Fibroblast of lung (primary cell): ENCODE measurements at places on chromosomes 16 and 17. TPM values are rescaled to one million over a fixed set of nuclear protein-coding genes. Genes with fewer than 3 reads are reported as not detected.

DNA sequence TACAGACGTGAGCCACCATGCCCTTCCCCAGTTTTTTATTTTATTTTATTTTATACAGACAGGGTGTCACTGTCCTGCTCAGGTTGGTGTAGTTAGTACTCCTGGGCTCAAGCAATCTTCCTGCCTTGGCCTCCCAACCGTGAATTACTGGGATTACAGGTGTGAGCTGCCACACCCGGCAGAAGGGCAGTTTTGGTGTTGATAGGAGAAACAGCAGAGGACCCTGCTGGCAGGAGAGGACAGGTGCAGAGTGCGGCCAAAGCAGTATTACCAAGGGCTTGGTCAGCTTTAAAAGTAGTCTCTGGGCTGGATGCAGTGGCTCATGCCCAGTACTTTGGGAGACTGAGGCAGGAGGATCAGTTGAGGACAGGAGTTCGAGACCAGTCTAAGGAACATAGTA is 22.9 kb downstream of the FOXK2 start:
- H3K4me1 ChIP-seq: no peaks in the 10 kb centered on the region
- no peak overlapping the region for H3K27ac ChIP-seq
- no peak overlapping the region for H3K4me3 ChIP-seq

DNA sequence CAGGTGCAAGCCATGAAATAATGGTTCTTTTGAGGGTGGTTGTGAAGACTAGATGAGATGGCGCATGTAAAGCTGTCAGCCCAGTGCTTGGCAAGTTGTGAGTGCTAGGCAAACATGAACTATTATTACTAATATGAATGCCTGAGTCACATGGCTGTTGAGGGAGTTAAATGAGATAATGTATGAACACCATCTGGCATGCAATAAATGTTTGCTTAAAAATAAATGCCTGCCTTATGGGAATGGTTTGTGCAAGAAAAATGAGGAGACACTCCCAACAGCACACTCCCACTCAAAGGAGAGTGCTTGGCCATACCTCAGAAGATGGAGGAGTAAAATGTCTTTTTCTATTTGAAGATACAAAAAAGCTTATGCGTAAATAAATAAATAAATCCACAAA is 3.6 kb downstream of the MAPK3 start:
- no peaks in the 10 kb centered on the region for H3K27me3 ChIP-seq
- peaks cover 17% of the 10 kb centered on the region for H3K36me3 ChIP-seq
- H3K4me1 ChIP-seq: peaks cover 5% of the 10 kb centered on the region
- no peak overlapping the region for H3K4me3 ChIP-seq
- DNase-seq: no peak
- no peak overlapping the region for H3K27ac ChIP-seq

GRCh38 chr17:19791918-19792550 is 43.9 kb upstream of the ALDH3A1 start:
- H3K27me3 ChIP-seq: no peaks in the 10 kb centered on the region
- no peak overlapping the region for H3K4me3 ChIP-seq
- no peaks in the 10 kb centered on the region for H3K4me1 ChIP-seq
- no peak for DNase-seq

DNA sequence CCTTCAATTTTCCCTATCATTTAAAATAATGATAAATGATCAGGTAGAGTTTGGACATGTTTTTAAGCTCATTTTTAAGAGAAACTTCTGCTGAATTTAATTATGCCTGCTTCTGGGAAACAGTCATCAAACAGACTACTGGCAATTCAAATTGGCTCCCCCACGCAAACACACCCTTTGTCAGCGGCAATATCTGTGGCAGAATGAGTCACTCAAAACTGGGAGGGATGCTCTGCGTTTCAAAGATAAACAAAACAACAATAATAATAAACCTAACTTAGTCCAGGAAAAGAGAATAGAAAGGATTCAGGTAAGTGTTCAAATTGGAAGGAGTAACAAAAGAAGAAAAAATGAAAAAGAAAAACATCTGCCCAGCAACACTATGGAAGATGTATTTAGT is 108.1 kb upstream of the ERCC4 start:
- H3K4me3 ChIP-seq: no peak overlapping the region
- H3K4me1 ChIP-seq: no peaks in the 10 kb centered on the region
- no peak for DNase-seq
- no peaks in the 10 kb centered on the region for H3K36me3 ChIP-seq
- H3K27me3 ChIP-seq: no peaks in the 10 kb centered on the region

DNA sequence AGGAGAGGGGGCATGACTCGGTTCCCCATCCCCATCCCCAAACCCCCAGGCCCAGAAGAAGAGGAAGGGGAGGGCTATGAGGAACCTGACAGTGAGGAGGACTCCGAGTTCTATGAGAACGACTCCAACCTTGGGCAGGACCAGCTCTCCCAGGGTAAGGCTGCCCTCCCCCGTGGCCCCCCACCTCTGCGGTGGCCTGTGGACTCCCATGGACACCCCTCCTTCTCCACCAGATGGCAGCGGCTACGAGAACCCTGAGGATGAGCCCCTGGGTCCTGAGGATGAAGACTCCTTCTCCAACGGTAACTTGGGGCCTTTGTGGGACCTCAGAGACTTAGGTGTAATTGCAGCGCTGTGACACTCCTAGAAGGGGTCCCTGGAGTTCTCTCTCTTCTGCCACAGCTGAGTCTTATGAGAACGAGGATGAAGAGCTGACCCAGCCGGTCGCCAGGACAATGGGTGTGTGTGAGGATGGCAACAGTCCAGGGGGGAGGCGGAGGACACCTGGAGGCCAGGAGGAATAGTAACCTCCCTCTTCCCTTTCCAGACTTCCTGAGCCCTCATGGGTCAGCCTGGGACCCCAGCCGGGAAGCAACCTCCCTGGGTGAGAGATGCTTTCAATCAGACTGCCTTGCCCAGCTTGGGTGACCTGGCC is 5.6 kb downstream of the CD19 start:
- H3K27ac ChIP-seq: no peak overlapping the region
- H3K4me1 ChIP-seq: no peaks in the 10 kb centered on the region
- no peaks in the 10 kb centered on the region for H3K36me3 ChIP-seq
- no peak overlapping the region for H3K4me3 ChIP-seq

DNA sequence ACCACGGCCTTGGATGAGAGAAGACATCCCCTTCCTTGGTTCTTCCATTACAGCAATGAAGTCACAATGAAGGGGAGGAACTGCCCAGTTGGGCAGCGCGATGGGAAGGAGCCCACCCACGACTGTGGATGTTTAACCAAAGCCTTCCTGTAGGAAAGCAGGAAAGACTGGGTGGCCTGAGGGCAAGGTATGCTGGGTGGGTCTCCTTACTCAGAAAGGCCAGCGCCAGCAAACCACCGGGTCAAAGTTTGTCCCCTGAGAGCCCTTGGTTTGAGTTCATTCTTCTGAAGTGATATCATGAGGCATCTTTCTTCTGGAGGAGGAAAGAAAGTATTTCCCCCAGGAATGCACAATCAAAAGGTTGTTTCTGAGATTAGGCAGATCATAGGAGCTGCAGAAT is 105.2 kb downstream of the C16orf95 start:
- H3K4me1 ChIP-seq: peaks cover 26% of the 10 kb centered on the region
- peak; percentile 72 for DNase-seq
- H3K4me3 ChIP-seq: no peak overlapping the region
- H3K27ac ChIP-seq: peak overlapping the region; percentile 53

GRCh38 chr16:4323845-4324488 is 8.1 kb downstream of the GLIS2 start:
- peak overlapping the region; percentile 31 for H3K4me3 ChIP-seq
- DNase-seq: peak; percentile 60
- H3K36me3 ChIP-seq: peaks cover 4% of the 10 kb centered on the region
- H3K4me1 ChIP-seq: peaks cover 41% of the 10 kb centered on the region
- H3K27ac ChIP-seq: peak overlapping the region; percentile 36

GRCh38 chr16:30947859-30948666 is 805 bp upstream of the ORAI3 start:
- H3K4me1 ChIP-seq: peaks cover 21% of the 10 kb centered on the region
- no peaks in the 10 kb centered on the region for H3K27me3 ChIP-seq
- DNase-seq: peak; percentile 99

The TM4SF5 gene
- not detected in 2 replicates for total RNA-seq

The HSD17B1 gene
- total RNA-seq: 2.1 and 2.6 TPM in 2 replicates

The NHLRC4 gene
- total RNA-seq: 2.1 and 3.3 TPM in 2 replicates
